ENCODE measurements at places on chromosomes 7 and 10. TPM values are rescaled to one million over a fixed set of nuclear protein-coding genes. Genes with fewer than 3 reads are reported as not detected.

DNA sequence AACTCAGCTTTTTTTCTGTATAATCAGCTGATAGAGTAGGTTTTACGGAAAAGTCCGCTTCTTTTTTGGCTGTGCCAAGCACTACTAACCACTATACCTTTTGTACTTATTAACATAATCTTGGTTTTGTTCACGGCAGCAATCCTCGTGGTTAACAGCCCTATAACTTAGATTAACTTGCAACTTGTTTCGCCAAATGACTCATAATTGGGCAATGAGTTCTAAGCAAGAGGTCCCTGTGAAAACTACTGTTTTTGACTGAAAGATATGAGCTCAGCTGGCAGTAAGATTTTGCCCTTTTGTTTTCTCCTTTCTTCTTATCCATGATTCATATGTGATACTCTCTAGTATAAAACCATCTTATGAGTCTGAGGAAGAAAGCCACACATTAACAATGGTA, 345.0 kb upstream of the PCDH15 start:
- DNase-seq, result no peak

DNA sequence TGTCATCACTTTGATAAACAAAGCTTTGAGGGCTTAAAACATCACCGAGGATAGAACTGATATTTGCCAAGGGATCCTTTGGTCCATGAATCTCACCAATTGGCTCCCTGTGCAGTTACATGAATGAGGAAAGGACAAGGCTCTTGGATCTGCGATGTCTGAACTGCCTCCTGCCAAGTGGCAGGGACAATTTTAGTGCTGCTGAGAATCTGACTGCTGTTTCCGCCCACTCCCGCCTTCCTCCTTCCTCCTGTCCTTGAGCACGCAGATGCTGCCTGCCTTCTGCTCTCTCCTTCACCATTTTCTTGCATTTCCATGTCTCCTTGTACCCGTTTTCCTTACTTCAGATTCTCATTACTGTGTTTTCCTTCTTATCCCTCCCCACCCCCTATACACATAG, 26.8 kb upstream of the ITPRID1 start:
- DNase-seq, result no peak

GRCh38 chr7:125930848-125931247, 1001.2 kb upstream of the POT1 start:
- DNase-seq, result no peak

DNA sequence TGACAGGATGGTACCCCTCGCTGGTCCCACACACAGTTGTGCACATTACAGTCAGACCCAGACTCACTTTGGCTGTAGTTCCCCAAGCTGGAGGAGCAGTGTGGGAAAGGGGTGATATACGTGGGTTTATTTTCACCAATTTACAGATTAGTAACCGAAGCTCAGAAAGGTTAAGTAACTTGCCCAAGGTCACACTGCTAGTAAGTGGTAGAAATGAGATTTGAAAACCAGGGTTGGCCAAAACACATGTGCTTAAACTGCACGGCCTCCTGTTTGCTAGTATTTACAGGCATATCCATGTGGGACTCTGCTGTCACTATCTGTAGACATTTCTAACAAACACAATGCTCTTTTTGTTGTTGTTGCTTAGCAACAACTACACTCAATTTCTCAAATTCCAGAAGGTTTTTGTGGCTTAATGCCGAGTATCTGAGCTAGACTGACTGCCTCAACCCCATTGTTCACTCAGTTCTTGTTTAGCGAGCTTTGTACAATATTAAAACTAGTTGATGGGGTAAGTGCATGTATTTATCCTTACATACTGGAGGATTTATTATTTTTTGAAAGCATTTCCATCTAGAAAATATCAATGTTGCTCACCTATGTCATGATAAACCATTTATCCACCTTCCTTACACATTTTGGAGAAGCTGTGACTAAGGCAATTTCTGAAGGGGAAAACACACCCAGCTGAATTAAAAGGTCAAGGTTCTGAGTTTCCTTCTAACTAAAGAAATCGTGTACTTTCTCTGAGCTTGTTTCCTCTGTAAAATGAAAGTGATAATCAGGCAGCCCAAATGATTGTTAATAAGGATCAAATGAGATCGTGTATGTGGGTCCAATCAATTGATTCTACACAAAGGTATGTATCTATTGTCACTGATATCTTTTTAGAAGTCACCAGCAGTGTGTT, 5.3 kb upstream of the TMEM139 start:
- DNase-seq, result peak; percentile 77

DNA sequence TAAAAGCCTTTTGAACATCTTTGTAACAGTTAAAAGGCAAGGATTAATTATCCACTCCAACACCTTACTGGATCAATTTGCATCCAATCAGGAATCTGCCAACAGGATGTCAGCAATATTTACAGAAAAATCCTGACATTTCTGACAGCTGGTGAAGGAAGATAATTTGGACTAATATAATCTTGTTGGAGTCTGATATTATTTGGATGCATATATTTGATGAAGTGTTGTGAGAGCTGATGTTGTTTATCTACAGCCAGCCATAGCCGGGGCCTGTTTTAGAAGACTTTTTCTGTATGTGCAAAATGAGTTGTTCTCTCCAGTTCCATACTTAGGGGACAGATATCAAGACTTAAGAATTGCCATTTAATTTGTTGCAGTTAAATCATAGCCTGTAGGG, 91.1 kb downstream of the GPR37 start:
- DNase-seq, result no peak

GRCh38 chr7:113159746-113160339, 41.5 kb upstream of the SMIM30 start:
- peak; percentile 10 for DNase-seq

DNA sequence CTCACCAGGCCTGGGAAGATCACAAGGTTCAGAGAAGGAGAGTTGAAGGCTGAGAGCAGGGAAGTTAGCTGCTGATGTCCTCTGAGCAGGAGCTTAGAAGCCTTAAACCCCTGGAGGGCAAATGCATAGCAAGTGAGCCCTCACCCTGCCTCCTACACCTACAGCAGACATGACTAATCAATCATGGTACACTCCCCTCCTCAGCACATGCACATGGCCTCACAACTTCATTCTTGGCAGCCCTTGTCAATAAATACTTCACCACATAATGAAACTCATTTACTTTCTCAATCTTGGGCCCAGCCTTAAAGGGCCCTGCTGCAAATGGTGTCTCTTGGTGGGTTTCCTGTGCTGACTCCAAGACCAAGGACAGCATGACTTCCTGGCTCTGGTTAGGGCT, 12.9 kb downstream of the MMRN2 start:
- no peak for DNase-seq

TUBB8 gene
- 1.2 TPM for polyA plus RNA-seq
